Putamen (tissue), 1 donor: ENCODE measurements at places on chromosomes 7 and 10.

DNA sequence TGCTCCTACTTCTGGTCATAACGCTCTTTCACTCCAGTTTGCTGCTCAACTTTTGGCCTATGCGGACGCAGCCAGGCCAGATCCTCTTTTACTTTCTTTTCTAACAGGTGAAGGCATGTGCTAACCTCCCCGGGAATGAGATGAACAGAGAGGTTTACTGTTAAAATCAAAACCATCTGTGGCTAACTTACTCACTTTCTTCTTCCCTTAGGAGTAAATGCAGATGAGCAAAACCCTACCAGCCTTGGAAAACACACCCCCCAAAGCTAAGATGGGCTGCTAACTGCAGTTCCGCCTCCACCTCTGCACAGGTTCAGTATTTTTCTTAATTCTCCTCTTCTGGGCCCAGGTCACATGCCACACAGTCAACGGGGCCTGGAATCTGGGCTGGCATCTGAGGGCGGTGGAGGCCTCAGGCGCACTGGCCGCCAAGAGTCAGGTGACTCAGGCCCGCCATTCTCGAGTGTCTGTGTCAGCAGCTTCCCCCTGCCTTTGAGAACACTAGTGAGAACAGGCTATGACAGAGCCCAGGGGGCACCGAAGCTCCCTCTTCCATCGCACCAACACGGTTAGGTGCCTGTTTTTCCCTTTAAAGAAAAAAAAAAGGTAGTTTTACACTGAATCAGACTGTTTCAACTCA, 11.1 kb downstream of the FAM53B start:
- no peak for DNase-seq

- DNase-seq = no peak
Observed at GRCh38 chr7:91436655-91437054, 172.4 kb downstream of the FZD1 start.

DNA sequence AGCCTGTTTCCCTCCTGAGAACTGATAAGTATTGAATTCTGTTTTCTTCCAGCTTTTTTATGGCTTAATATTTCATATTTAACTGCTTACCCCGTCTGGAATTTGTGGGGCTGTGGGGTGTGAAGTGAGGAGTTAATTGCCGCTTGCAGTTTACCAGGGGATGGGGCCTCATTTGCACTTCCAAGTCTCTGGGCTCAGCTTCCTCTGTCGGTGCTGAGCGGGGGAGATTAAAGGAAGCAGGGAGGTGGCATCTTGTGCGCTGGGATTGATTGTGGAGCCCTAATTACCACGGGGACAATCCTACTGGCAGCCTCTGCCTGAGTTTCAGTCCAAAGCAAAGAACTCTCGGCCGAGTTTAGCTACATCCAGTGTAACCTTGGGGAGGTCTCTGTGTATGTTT, 33.4 kb downstream of the ELFN1 start:
- no peak for DNase-seq

GRCh38 chr10:61160253-61160652, 216.3 kb upstream of the RHOBTB1 start:
- no peak for DNase-seq

- no peak for DNase-seq
Observed at GRCh38 chr7:542713-543500, 23.3 kb upstream of the PDGFA start.

DNA sequence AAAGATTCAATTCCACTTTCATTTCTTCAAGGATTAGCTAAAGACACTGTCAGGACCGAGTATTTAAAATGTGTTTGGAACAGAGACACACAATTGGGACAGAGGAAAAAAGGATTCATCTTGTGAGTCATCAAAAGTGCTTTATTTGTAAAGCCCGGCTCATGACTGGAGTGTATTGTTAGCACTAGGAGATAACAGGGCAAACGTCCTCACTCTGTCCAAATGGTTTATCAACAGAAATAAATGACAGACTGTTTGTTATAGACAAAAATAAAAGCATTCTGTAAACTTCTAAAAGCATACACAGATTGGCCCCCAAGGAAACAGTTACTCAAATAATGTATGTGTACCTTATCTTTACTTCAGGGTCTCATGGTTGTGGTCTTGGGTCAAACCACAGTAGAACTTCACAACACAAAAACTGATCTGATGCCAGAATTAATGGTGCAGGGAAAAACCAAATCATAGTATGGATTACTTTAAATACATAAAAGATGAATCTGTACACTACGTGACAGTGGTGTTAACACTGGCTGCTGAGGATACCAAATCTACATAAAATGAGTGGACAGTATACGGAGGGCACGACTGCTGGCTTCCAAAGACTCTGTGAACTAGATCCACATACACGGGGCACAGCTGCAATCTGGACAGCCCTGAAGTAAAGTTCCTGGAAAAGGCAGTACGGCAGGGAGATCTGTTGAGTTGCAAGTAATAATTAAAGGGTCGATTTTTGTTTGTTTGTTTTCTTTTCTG, 179.4 kb downstream of the PIP4K2A start:
- DNase-seq = no peak

DNA sequence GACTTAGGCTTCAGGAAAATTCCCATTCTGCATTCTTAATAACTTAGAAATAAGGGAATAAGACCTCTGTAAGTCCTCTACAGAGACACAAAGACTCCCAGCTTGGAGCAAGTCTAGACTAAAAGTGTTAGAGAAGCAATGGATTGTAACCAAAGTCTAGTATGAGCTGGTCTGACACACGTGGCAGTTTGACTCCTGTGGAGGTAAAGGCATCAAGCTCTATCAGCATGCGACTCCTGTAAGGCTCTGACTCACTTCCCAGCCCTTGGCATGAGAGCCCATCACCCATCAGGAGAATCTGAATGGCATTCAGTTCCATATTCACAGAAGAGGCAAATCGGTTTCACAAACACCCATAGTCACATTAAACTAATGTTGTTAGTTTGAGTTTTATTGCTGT, 4.4 kb upstream of the VSTM4 start:
- no peak for DNase-seq

- no peak for DNase-seq
Observed at GRCh38 chr10:21661935-21662334, 127.9 kb downstream of the MLLT10 start.

DNA sequence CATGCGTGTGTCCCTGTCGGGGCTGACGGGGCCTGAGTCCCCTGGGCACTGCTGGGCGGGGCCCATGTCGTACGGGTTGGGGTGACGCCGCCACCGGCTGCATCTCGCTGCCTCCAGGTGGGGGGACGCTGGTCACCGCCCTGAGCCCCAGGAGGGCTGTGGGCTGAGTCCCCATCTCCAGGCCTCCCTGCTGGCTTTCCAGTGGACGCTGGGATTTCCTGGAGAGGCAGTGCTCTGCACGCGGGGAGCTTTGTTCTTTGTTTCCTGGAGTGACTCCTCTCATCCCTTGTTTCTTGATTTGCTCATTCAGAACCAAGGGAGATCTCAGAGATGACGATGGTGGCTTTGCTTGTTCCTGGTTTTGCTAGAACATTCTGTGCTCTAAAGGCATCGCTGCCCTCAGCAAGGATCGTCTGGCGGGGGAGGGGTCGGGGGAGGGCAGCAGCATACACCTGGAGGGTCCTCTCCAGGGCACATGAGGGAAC, 21.0 kb downstream of the PWWP2B start:
- DNase-seq = no peak

DNA sequence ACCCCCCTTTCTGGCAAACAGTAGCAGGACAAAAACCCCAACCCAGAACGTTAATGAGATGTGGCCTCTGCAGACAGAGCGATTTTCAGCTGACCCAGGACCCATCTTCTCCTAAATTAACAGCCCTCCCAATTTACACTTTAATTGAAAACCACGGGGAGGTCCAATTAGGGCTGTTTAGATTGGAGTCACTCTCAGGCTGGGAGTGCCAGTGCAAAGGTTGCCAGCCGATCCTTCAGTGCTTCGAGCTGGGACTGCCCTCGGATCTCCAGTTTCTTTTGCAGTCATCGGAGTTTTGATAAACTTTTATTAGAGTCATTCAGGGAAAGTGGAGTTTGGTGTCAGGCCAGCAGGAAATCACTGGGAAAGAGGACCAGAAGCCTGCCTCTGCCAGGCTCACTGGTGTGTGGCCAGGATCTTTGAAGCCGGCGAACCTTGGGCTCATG, 108.0 kb downstream of the DOCK1 start:
- DNase-seq = no peak

DNA sequence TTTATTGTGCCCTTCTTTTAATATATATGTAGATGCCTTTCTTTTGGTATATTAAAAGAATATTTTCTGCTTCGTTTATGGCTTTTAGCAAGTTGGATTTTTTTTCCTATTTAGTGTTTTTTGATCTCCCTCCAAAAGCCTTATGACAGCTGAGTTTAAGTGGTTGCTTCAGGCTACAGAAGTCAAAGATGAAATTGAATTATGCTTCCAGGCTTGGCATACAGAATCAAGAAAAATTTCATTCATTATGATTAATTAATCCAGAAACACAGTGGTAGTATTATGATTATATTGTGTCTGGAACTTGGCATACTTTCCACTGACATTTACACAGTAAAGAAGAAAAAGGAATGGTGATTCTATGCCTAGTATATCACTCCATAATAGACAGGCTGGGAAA, 63.8 kb upstream of the SEM1 start:
- no peak for DNase-seq

DNA sequence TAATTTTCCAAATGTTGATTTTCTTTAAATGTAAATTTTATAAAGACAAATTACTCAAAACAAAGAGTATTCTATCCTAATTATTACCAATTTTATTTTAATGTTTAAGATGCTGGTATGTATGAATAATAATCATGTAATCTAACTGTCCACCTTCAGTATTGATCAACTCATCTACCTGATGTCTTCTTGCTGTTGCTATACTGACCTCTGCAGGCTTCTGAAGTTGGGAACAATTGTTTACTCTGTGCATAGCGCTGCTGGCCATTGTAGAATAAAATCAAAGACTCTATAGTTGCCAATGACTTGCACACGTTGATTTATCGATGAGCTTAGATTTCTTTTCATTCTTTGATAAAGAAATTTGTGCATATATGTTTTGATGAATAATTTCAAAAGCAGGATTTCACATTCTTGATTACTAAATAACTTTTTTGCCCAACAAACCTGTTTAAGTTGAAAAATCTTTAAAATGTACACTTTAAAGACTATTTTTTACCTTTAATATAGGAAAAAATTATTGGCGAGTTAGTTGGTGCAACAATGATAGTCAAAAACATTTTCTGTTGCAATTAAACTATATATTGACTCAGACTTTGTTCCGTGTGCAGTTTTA, 282.3 kb downstream of the TFEC start:
- no peak for DNase-seq

DNA sequence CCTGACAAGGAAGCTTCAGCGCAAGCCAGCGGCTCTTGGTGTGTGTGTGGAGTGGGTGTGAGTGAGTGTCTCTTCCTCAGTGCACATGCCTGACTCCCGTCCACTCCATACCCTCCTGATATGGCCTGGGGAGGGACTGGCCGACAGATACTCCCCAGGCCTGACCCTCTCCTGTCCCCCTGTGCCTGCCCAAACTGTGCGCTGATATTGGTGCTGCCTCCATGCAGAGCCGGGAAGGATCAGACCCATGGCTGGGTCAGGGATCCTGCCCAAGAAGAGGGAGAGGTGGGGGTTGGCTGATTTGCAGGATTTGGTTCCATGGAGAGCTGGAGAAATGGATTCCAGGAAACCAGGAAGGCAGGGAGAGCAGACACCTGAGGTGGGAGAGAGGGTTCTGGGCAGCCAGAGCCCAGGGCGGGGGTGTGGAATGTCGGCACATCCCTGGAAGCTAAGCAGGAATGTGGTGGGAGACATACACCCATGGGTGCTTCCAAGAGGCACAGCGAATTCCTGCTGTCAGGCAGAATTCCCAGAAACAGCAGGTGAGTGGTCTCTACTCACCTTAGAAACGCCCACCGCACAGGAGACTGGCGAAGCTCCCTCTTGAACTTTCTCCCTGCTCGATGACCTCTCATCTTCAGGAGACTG, 6.3 kb downstream of the CALML5 start:
- no peak for DNase-seq

GRCh38 chr7:5774790-5775189, 6.7 kb downstream of the RNF216 start:
- DNase-seq = no peak

DNA sequence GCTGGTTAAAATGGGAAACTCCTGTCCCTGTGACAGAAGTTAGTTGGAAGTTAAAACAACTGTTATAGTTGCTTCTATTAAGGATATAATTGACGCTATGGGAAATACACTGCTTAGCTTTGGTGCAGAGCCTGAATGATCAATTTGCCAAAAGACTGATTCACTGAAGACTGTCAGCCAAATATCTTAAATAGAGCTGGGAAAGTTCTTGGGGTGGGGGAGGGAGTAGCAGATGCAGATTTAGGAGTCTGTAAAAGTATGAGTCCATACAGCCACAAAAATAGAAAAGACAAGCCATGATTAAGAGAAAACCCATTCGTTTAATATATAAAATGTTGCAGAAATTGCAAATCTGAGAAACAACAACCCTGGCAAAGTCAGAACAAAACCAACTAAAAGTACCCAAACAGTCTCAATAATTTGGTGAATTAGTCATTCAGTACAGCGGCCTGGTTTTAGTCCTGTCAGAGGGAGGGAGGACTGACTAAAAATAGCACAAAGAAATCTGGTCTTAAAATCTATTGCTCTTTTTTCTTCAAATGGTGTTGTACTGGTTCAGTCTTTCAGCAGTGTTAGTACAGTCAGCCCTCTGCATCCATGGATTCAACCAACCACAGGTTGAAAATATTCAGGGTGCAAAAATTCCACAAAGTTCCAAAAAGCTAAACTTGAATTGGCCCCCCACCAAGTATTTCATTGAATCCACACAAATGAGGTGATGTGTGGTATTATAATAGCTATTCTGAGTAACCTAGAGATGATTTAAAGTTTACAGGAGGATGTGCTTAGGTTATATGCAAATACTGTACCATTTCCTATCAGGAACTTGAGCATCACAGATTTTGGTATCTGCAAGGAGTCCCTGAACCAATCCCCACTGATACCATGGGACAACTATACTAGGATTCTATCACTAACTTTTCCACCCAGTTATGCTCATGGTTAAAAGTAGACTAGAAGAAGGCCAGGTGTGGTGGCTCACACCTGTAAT, 30.0 kb downstream of the STK17A start:
- peak; percentile 25 for DNase-seq

- no peak for DNase-seq
Observed at GRCh38 chr7:44348300-44348699, 22.9 kb upstream of the CAMK2B start.

DNA sequence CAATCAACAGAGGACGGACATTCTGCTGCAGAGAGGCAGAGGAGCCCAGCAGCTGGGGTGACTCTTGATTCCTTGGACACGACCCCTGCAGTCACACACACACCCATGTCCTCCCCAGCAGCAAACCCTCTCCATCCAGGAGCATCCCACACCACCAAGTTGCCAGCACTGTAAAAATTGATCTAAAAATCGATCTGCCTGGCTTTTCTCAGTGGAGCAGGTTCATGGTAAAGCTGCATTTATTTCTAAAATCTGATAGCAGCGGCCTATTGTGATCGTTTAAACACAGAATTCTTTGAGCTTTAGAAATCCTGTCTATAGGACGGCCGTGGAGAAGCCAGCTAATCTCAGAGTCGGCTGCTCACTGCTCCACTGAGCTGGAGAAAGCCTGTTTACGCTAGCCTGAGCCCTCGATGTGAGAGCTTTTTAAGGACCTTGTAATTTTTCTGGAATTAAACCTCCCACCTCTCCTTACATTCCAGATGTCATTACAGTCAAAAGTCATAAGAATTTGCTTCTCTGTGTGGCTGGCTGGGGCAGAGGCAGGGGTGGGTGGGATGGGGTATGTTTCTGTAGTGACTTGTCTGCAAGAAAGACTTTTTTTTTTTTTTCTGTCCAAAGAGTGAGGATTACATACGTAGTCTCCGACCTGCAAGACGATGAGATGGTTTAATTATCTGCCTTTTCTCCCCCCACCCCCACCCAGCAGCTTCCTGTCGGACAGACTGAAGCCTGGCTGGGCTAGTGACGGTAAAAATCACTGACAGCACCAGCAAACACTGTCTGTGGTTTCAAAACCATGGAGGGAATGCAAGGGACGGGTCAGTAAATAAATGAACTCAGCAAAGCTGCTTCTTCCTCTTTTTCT, 31.6 kb downstream of the TRIM8 start:
- no peak for DNase-seq
